ENCODE measurements at places on chromosomes 11 and 22.

GRCh38 chr22:19707347-19708290 lies 6.7 kb upstream of the SEPTIN5 start:
- DNase-seq, result no peak

- no peak for DNase-seq
Measured at GRCh38 chr22:48068323-48068885, 1306.0 kb downstream of the TBC1D22A start.

GRCh38 chr11:120956710-120957495 lies 67.0 kb upstream of the TBCEL start:
- no peak for DNase-seq

DNA sequence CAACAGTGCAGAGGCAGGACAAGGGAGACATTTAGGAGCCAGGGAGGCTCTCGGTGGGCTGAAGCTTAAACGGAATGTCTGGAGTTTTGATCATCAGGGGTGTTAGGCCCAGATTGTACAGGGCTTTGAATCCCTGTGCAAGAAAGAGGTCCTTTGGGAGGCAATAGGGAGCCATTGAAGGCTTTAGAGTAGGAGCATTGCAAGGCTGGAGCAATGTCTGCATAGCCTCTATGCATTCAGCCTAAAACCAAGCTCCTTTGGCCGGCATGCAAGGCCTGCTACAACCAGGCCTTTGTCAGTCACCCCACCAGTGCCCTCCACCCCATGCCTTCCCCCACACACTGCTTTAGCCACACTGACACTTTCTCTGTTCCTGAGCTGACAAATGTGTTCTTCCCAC lies 47.4 kb upstream of the FGF3 start:
- DNase-seq, result no peak

DNA sequence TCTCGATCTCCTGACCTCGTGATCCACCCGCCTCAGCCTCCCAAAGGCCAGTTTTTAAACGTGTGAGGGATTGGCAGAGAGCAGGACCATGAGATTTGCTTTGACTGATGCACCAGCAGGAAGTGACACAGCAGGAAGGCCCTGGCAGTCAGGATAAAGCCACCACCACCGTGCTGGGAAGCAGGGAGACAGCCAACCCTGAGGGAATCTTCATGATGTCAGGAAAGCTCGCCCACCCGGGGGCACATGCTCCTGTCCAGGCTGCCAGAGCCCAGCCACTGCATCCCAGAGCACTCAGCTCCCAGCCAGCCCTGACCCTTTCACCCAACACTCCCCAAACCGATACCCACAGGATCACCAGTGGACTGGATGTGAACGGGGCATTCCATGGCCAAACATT lies 6.1 kb downstream of the TUBGCP6 start:
- DNase-seq, result no peak

GRCh38 chr22:42721045-42721434 lies 370 bp upstream of the A4GALT start:
- DNase-seq, result no peak

DNA sequence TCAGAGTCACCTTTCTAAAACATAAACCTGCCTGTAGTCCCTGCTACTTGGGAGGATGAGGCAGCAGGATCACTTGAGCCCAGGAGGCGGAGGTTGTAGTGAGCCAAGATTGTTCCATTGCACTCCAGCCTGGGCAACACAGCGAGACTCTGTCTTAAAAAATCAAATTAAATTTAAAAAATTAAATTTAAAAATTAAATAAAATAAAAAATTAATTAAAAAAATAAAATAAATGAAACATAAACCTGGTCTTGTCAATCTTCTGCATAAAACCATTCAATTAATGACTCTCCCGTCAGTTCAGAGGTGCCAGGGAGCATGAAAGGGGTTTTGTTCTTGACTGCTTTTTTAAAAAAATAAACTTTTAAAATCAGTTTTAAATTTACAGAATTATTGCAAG lies 48.6 kb downstream of the CCDC83 start:
- no peak for DNase-seq

- no peak for DNase-seq
Measured at GRCh38 chr11:118406599-118407166, 5.3 kb downstream of the ATP5MG start.
